ENCODE measurements at places on chromosomes 3 and 15.

GRCh38 chr15:100834731-100835130, 44.9 kb upstream of the ALDH1A3 start:
- no peak for DNase-seq

GRCh38 chr15:64343841-64344240, 12.1 kb downstream of the CSNK1G1 start:
- no peak for DNase-seq

DNA sequence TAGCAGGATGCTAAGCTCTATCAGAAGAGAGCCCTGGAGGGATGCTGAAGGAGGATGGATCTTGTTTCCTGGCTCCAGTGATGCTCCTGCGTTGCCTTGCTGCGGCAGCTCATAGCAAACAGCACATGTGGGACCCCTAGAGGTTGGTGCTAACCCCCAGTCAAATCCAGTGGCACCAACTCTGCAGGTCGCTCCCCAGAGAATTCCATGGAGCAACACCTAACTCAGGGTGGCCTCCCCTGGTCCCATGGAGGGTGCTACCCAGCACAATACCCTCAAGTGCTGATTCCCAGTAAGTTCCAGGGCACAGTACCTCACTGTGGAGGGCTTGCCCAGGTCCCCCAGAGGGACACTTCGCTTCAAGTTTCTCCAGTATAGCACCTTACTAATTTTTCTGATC, 231.2 kb downstream of the NEK10 start:
- no peak for DNase-seq

GRCh38 chr3:126543457-126544061, 15.2 kb downstream of the C3orf22 start:
- DNase-seq, result no peak

DNA sequence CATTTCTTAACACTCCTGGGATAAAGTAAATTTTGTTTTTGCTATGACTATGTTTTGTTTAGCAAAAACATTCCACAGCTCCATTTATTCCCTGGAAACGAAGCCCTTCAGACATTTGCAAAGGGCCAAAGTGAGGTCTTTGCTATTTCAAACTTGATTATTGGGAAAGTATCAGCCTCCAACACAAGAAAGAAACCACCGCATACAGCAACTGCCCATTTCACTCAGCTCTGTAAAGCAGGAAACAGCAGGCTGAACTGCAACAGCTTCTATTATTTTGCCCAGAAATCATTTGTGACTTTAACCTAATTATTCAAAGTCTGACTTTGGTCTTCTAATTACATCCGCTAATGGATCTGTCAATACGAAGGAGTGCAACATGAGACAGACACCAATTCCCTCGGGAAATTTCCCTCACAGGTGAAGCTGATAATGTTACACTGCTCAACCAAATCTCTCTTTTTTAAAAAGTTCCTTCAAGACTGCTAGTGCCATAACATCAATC, 72.1 kb downstream of the RFTN1 start:
- DNase-seq, result no peak

DNA sequence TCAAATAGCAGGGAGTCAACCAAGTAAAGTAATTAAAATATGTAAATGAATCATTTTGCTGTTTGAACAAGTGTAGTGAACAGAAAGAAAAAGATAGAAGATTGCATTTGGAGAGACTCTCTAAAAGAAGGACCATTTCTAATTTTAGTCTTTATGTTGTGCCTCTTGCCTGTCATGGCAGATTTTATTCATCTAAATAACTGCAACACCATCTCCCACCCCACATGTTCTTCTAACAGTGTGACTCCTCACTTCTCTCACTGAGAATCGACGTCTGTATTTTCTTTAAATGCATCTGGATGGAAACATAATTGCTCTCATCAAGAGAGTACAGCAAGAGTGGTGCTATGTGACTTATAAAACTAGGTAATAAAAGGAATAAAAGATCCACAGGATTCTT, 439.9 kb upstream of the GBE1 start:
- no peak for DNase-seq

DNA sequence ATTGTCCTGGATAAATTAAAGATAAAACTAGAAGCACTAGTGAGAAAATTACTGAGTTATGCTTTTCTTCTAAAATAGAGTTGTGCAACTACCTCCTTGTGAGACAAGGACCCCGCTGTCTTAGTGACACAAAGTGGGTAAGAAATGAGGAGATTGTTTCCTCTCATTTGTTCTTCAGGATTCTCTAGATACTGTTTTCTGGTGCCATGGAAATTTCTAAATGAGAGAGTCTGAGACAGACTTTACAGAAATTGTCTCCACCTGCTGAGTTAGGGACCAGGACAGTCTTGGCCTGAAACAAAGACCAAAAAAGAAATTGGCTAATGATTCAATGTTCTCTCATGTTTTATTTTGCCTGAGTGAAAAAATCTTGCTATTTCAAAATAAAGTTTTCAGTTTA, 427.5 kb downstream of the TUSC7 start:
- DNase-seq, result no peak

- DNase-seq, result no peak
Observed at GRCh38 chr3:108475220-108475782, 35.1 kb downstream of the MYH15 start.

- no peak for DNase-seq
Observed at GRCh38 chr15:85752491-85752961, 42.2 kb downstream of the KLHL25 start.

DNA sequence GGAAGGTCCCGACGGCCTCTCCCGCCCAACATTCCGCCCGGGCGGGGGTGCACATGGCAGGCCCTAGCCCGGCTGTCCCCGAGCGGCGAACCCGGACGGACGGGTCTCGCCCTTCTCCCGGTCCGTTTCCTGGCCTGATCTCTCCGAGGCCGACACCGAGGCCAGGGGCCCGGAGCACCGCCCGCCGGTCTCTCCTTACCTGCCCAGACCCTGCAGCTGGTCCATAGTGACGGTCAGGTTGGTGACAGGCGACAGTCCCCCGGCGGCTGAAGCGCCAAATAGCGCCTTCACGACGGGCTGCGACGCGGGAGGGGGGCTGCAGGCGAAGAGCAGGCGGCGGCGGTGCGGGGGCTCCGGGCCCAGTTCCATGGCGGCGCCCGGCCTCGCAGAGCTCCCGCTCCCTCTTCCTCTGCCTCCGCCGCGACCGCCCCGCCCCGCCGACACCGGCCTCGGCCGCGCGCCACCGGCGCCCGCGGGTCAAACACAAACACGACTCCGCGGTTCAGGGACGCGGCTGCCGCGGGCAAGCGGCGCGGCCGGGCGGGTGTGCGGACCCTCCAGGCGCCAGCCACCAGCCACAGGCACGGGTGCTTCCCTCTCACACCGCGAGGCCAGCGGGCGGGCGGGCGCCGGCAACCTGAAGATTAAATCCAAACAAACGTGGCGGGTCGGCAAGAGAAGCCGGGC, 495 bp downstream of the CDC25A start:
- DNase-seq, result no peak

- DNase-seq, result no peak
Observed at GRCh38 chr3:168574455-168575158, 478.9 kb upstream of the GOLIM4 start.

All from stimulated activated naive CD8-positive, alpha-beta T cell treated with anti-CD3 and anti-CD28 coated beads, Interleukin-15, amount 100 ng/mL, for 72 hours (primary cell).